ENCODE measurements at places on chromosomes 3 and 15.

DNA sequence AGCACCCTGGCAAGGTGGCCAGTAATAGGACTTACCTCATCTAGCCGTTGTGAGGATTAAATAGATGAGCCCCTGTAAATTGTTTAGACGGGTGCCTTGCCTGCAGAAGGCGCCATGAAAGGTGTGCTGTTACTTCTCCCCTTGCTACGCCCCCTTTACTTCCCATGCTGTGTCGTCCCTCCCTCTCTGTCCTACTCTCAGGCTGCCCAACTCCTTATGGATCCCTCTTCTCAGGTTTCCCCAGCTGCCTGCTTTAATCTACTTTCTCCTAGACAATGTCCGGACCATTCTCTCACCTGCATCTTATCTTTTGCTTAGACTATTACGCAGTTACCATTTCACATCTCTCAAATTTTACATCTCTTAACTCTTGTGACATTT, 1.7 kb upstream of the FBXW12 start:
- DNase-seq: no peak

DNA sequence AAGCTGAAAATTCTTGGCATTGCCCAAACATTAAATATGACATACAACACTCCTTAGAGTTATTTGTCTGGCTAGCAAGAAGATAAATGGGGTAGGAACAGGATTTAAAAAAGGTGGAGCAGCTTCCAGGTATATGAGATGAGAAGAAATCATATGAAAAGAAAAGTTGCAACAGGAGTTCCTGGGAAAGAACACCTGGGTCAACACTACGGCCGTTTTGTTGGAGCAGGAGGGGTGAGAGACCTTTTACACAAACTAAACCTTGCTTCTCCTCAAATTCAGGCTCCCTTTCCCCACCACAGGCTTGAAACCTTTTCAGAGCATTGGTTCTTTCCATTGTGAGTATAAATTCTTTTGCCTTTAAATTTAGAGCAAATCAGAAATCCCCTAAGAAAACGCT, 18.8 kb upstream of the GUCA1C start:
- DNase-seq: no peak

DNA sequence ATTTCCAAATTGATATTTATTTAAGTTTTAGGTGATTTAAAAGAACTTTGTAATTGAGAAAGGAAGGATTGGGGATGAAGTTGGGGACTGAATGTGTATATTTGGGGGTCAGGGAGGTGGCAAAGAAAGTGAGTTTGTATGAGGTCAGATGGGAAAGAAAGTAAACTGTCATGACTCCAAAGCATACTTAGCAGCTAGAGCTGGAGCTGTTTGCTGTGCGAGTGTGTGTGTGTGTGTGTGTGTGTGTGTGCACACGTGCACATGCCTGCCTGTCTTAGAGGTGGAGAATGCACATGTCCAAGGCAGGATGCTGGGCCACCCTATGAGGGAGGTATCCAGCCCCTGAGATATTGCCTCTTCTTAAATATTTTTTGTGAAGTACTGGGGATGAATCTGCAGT, 21.0 kb downstream of the BOC start:
- DNase-seq: no peak

DNA sequence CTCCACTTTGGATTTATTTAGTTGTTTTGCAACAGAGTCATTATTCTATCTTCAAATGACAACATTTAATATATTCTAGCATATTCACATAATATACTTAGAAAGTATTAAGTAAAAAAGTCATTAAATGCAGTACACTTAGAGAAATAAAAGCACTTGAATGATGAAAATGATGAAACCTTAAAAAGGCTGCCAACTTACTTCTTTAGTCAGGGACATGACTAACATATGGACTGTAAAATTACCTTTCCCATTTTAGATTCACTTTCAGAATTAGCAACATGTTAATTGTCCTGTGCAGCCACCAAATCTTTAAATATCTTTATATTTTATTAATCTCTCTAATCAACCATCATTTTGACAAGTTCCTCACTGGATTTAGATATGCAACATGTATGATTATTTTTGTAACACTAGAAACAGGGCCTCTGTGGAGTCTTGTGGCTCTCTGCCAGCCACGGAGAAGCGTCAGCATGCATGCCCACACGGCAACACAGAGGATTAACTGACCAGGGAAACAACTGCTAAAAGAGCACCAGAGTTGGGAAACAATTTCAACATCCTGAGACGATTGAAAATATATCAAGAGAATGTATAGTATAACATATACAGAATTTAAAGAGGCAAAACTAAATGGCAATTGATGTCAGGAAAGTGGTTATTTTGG, 95.7 kb downstream of the ANO10 start:
- DNase-seq: no peak

DNA sequence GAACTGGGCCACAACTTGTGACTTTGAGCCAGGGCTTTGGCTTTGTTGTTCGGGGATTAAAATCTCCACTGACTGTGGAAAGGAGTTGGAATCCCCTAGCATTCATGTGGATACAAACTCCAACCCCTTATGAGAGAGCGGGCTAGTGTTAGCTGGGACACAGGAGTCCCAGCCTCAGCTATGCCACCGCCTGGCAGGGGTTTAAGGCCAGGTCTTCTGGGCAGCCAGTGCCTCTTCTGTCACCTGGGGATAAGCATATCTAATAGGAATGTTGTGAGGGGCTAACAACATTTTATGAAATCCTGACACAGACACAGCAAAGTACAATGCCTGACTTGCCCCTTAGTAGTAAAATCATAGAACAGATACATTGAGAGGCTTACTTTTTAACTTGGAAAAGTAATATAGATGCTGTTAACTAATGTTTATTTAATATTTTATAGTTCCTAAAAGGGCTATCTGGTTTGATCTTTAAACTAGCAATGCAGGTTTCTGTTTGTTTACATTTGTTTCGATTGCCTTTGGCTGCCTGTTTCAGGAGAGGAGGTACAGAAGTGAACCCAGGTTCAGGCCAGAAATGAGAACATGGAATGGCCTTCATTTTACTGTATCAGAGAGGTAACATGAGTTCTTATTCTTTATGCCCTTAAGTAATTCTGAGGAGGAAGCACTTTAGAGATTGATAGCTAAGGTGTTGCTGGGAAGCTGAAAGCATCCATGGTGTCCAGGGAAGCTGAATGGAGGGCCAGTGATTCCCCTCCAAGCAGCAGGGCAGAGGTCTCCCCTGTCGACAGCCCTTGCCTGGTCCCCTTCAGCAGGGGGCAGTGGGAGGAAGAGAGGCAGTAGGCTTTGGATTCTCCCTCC, 8.7 kb downstream of the GPR160 start:
- peak; percentile 77 for DNase-seq

Measured in large intestine (tissue), 12 donors.